ENCODE measurements at places on chromosomes 3 and 15.

DNA sequence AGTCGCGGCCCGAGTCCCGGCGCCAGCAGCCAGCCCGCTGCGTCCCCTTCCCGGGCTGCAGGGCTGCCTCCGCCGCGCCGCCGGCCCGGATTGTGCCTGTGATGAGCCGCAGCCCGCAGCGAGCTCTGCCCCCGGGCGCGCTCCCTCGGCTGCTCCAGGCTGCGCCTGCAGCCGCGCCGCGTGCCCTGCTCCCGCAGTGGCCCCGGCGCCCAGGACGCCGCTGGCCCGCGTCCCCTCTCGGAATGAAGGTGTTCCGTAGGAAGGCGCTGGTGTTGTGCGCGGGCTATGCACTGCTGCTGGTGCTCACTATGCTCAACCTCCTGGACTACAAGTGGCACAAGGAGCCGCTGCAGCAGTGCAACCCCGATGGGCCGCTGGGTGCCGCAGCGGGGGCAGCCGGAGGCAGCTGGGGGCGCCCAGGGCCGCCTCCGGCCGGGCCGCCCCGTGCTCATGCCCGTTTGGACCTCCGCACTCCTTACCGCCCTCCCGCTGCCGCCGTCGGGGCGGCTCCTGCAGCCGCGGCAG lies 1.2 kb downstream of the CHST2 start:
- DNase-seq = peak; percentile 71

DNA sequence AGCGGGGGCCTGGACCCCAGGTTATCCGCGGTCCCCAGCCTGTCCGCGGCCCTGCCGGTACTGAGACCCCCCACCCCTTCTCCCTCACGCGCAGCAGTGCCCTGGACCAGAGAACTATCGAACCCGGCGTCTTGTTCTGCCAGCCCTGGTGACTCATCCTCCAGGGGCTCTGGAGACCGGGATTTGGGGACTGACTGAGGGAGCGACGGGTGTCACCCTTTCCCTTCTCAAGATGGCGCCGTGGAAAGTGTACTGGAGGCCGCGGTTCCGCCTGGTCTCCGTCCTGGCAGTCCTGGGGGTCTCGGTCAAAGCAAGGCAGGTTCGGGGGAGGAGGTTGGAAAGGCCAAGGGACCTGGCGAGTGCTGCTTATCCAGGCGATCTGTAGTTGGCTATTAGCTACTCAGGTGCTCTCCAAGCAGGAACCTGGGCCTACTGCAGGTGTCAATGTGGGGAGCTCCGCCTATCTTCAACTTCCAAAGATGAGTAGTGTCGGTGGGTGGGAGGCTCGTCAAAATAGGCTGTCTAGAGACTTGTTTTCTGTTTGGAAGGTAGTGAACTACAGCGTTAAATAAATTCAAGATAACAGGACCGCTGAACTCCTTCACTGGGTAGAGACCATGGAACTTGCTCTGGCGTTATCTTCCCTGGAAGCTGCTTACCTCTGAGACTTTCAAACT lies 790 bp downstream of the RAB5A start:
- peak; percentile 76 for DNase-seq

DNA sequence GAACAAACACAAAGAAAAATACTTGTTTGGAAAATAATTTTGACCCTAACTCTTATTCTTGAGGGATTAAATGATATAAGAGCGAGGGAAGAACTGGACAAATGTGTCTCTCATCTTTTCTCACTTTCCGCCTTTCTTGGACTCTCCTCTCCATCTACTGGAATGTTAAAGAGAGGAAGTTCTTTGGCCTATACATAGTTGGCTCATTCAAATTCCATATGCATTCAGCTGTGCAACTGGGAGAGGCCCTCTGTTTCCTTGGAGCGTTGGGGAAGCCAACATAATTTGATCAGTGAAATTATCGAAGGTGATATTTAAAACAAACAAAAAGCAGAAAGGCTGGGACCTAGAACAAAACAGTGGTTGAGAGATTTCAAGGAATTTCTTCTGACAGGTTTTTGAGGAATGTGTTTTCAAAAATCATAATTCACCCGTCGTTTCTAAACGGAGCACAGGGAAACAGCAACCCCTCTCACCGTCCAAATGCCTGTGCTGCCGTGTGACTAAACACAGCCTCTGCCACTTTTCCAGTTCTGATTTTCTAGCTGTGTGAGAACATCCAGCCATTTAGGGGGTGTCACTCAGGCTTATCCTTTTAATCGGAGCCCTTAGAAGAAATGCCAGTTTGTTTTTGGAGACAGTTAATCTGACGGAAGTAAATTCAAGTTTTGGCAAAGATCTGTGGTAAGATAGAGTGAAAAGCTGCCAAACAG lies 489.9 kb downstream of the SOX2 start:
- no peak for DNase-seq

DNA sequence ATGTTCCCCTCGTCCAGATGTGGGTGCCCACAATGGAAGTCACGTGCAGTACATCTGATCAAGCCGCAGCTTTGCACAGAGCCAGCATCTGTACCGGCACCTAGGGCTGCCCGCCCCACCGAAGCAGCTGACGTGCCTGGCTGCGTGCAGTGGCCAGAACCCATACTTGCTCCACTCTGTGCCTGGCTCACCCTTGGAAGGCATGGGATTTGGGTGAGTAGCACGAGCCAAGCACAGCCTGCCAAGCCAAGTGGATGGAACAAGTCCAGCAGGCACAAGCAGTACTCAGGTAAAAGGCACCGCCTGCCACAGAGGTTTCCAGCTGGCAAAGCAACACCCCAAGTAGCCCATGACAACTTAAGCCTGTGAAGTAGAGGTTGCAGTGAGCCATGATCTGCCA lies 261.3 kb downstream of the TBC1D5 start:
- DNase-seq = no peak

GRCh38 chr3:21170964-21171363 lies 580.0 kb downstream of the ZNF385D start:
- DNase-seq = no peak

- no peak for DNase-seq
Measured at GRCh38 chr3:138434875-138435772, 708 bp downstream of the ESYT3 start.

DNA sequence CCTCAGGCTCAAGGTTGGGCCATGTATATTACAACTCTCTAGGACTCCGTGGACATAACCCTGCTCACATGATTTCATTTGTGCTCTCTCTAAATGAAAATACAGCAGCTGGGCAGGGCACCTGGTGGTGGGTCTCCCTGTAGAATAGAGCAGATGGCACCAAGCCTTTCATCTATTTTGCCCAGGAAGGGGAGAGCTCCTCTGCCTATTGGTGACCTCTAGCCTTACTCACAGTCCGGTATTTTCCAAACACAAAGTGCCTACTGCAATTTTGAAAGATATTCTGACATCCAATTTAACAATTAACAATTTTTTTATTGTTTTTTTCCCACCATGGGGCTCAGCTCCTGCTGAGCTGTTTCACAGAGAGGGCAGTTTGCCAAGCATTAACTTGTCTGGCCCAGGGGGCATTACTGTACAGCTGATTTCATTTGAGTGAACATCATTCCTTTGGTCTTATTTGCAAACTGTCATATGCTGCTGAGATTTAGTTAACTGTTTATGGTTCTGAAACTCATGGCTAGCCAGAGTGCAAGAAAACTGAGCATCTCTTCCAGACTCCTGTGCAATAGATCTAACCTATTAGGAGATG lies 474.0 kb downstream of the EPHB1 start:
- DNase-seq = no peak

DNA sequence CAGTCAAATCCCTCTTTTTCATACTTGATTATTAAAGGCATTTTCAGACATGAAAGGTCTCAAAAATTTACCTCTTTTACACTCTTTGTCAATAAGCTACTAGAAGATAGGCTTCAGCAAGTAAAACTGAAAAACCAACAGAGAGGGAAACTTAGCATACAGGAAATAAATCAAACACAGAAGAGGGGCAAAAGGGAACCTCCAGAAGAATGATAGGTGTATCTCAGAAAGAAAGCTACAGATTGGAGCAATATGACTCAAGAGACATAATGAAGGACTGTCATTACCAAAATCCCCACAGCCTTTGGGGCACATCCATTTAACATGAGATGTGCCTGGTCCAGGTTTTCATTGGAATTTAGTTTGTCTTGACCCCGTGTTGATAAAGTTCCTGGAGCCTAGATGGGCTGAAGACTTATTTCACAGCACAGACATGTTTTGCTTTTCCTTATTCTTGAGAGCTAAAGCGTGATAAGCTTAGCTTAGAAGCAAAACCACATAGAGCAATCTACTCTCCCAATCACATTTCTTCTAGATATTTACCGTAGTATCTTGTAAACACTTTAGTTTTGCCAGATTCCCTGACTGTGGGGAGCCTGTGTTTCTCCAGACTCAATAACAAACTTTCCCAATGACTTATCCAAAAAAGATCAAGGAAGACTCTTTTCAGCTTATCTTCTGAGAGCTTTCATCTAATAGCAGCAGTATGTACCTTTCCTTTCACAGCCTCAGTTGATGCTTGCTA lies 11.7 kb downstream of the LRRFIP2 start:
- no peak for DNase-seq

GRCh38 chr3:11033871-11034270 lies 41.3 kb downstream of the SLC6A1 start:
- DNase-seq = no peak

DNA sequence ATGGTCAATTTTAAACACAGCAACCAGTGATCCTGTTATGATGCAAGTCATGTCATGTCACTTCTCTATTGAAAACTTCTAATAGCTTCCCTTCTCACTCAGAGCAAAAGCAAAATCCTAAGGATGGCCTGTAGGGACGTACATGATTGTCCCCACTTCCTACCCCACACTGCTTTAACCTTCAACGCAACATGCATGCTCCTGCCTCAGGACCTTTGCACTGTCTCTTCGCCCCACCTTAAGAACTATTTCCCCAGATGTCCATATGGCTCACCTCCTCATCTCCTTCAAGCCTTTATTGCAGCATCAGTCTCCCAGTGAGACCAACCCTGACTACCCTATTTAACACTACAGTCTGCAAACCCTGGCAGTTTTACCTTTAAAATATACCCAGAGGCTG lies 214.1 kb upstream of the CHRM5 start:
- no peak for DNase-seq

GRCh38 chr15:51505251-51505650 lies 117.3 kb downstream of the DMXL2 start:
- no peak for DNase-seq

DNA sequence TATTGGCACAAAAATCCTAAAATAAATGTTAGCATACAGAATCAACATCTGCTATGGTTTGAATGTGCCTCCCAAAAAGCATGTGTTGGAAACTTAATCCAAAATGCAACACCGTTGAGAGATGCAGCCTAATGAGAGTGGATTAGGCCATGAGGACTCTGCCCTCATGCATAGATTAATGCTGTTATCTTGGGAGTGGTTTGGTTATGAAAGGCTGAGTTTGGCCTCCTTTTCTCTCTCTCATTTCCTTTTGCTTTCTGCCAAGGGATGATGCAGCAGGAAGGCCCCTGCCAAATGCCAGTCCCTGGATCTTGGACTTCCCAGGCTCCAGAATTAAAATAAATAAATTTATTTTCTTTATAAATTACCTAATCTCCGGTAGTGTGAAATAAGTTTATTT lies 49.4 kb downstream of the SYNM start:
- no peak for DNase-seq

DNA sequence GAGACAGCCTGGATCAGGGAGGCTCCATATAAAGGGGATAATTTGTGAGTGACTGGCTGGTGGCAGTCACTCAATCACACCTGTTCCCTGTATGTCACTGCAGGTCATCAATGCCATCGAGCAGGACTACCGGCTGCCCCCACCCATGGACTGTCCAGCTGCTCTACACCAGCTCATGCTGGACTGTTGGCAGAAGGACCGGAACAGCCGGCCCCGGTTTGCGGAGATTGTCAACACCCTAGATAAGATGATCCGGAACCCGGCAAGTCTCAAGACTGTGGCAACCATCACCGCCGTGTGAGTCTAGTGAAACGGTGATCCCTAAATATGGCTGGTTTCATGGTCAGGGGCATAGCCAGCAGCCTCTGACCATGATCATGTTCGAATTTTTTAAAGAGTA lies 453.2 kb downstream of the EPHB1 start:
- no peak for DNase-seq

DNA sequence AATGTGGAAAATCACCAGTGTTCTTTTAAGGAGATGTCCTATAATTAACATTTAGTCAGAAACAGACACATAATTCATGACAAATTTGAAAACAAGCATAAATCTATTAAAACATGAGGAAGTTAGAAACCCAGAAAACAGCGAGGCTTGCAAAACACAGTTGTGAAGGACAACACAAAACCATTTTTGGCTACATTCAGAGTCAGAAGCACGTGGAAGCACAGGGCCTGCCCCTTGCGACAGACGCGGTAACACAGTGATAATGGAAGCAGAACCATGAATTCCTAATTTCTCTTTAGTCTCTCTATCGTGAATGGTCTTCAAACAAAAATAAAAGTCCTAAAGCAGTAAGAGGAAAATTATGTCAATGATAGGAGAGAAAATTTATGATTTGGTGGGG lies 12.2 kb downstream of the NCEH1 start:
- DNase-seq = no peak

- DNase-seq = no peak
Measured at GRCh38 chr3:70085613-70086012, 86.1 kb downstream of the SAMMSON start.

DNA sequence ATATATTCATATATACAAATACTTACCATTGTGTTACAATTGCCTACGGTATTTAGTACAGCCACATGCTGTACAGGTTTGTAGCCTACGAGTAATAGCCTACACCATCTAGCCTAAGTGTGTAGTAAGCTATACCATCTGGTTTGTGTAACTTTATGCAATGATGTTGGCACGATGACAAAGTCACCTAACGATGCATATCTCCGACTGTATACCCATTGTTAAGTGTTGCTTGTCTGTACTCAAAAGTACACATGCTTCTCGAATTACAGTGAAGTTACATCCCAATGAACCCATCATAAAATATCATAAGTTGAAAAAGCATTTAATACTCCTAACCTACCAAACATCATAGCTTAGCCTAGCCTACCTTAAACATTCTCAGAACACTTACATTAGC lies 327.1 kb downstream of the KBTBD8 start:
- DNase-seq = no peak

All from activated T-cell treated with anti-CD3 and anti-CD28 coated beads, Interleukin-2, amount 50 U/mL, for 24 hours (primary cell).